Stimulated activated CD4-positive, alpha-beta T cell treated with anti-CD3 and anti-CD28 coated beads, Interleukin-1b, Interleukin-23, amount 100 ng/mL, for 1 hour (primary cell): ENCODE measurements at places on chromosomes 5 and 9.

- no peak for DNase-seq
Observed at GRCh38 chr9:131867611-131868192, 127.8 kb upstream of the RAPGEF1 start.

- DNase-seq: no peak
Observed at GRCh38 chr5:149235841-149236240, 35.8 kb upstream of the AFAP1L1 start.

DNA sequence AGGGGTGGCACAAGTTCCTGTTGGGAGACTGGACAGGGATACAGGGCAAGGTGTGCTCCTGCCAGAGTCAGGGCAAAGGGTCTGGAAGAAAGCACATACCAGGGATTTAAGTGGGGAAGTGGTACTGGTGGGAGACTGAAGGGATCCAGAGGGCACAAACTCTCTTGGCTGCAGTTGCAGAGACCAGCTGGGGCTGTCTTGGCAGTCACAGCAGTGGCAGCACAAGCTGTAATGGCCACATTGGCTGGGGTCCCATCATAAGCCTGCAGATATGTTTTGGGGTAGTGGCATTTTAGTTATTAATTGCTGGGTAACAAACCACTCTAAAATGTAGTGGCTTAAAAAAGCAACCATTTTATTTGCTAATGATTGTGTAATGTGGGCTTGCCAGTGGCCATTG lies 492.2 kb downstream of the ENC1 start:
- no peak for DNase-seq

GRCh38 chr5:54577937-54578653 lies 60.5 kb downstream of the SNX18 start:
- DNase-seq: no peak

DNA sequence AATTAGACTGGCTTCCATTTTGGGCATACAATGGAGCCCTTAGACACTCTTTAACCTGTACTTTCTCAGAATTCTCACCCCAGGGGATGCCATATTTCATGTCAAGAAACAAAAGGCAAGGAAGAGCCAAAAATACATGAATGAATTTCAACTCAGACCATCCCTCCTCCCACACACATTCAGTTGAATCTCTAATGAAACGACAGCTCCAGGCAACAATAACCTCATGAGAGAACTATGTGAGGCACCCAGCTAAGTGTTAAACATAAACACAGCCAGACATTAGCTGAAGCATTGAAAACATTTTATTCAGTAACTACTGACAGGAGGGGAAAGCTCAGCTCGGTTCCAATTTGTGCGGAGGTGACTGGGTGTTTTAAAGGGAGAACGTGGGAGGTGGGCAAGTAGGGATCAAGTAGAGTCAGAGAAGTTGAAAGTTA lies 1359.1 kb upstream of the CDH9 start:
- no peak for DNase-seq

- no peak for DNase-seq
Observed at GRCh38 chr5:178788381-178789085, 58.1 kb upstream of the ZNF354A start.

- DNase-seq: no peak
Observed at GRCh38 chr5:40405230-40405629, 274.5 kb upstream of the PTGER4 start.

GRCh38 chr9:20447291-20447690 lies 175.0 kb downstream of the MLLT3 start:
- no peak for DNase-seq

DNA sequence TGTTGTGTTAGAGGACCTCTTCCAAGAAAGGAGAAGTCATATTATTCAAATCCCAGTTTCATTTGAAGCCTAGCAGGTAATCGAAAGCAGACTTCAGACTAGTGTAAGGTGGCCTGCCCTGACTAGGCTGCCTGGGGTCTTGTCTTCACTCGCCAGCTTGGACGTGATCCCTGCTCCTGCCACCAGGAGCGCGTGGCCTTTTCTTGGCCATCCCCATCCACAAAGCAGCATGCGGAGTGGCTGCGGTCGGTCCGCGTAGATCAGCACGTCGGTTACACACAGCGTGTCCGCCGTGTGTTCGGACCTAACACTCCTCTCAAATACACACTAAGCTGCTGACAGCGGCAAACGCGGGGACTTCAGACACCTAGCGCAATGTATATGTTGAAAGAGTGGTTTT lies 37.3 kb downstream of the CFAP77 start:
- no peak for DNase-seq

DNA sequence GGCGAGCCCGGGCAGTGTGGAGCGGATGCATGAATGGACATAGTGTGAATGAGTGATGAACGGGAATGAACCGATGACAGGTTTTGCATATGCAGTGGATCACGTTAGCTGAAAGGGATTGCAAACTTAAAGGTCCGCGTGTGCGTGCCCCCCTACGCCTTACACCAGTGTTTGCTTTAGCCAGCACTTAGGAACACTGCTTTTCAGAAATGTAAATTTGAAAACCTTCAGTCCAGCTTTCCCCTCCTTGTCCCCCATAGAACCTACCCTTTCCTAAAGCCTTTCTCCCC lies 692 bp downstream of the PSAT1 start:
- no peak for DNase-seq

- DNase-seq: no peak
Observed at GRCh38 chr5:157295247-157295646, 29.3 kb downstream of the CYFIP2 start.

DNA sequence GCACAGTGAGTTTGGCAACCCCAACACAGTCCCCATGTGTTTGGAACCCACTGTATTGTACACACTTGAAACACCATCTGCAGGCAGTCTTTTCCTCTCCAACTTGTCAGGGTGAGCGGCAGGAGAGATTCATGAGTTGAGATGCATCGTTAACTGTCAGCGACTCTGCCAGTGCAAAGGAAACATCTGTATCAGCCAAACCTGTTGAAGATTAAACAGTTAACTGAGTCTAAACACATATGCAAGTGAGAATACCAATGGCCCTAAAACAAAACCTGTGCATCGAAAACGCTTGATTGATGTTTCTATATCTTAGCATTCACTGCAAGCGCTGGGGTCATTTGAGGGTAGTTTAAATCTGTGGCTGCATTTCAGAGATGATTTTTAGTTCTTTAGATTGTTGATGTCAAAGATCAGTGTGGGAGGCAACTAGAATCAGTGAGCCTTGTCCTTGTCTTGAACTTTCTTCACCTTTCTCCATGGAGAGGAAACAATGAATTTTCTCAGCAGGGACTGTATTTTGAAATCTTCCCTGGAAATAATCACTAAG lies 41.3 kb upstream of the PAM start:
- no peak for DNase-seq

DNA sequence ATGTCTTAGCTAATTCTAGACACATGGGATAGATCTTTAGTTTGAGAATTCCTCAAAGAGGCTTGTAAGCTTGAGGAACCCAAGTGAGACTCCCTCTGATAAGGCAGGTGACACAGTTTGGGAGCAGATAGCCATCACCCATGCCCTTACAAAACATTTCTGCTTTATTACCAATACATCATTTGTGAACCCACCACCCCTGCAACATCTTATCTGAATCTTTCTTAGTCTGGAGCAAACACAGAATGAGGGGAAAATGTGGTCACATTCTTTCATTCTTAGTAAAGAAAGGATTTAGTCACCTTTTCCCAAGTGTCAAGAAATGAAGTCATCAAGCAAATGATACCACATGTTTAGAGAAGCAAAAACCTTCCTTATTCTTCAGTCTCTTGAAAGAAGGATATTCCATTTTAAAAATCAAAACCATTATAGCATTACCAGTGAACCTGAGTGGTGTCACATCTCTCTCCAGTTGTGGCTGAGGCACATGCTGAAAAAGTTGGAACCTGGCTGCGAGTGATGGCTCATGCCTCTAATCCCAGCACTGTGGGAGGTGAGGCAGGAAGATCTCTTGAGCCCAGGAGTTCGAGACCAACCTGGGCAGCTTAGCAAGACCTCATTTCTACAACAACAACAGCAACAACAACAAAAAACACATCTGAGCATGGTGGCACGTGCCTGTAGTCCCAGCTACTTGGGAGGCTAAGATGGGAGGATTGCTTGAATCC lies 65.9 kb downstream of the PRKACG start:
- no peak for DNase-seq
